ENCODE measurements at places on chromosomes 7 and 10.
A peak's percentile ranks its signal among the peaks of the same experiment; 100 is the strongest.

GRCh38 chr10:34175121-34175520 is 640.0 kb downstream of the PARD3 start:
- no peak for DNase-seq

- no peak for DNase-seq
These were observed 39.6 kb downstream of the GTF2IRD1 start for GRCh38 chr7:74493295-74493694.

GRCh38 chr7:118839515-118839914 is 615.0 kb downstream of the ANKRD7 start:
- no peak for DNase-seq

- DNase-seq = peak; percentile 47
These were observed 41.8 kb downstream of the FAM20C start for GRCh38 chr7:234051-234707.

DNA sequence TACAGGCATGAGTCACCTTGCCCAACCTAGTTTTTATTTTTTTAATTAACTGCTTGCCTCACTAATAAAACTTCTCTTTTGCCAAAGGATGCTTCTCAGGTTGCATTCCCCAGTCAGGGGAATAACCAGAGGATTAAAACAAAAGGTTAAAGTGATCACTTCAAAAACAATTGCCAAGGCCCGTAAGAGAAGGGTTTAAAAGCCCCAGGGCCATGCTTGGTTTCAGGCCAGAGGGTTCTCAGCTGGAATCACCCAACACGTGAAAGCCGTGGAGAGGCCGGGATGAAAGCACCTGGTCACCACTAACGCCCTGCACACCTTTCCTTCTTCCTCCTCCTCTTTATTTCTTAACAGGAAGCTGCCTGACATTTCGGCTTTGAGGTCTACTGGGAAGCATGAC is 587.5 kb downstream of the PTPRN2 start:
- DNase-seq = no peak

GRCh38 chr10:11175823-11176243 is 158.2 kb downstream of the CELF2 start:
- no peak for DNase-seq

GRCh38 chr7:72244826-72245398 is 167.2 kb downstream of the CALN1 start:
- no peak for DNase-seq

DNA sequence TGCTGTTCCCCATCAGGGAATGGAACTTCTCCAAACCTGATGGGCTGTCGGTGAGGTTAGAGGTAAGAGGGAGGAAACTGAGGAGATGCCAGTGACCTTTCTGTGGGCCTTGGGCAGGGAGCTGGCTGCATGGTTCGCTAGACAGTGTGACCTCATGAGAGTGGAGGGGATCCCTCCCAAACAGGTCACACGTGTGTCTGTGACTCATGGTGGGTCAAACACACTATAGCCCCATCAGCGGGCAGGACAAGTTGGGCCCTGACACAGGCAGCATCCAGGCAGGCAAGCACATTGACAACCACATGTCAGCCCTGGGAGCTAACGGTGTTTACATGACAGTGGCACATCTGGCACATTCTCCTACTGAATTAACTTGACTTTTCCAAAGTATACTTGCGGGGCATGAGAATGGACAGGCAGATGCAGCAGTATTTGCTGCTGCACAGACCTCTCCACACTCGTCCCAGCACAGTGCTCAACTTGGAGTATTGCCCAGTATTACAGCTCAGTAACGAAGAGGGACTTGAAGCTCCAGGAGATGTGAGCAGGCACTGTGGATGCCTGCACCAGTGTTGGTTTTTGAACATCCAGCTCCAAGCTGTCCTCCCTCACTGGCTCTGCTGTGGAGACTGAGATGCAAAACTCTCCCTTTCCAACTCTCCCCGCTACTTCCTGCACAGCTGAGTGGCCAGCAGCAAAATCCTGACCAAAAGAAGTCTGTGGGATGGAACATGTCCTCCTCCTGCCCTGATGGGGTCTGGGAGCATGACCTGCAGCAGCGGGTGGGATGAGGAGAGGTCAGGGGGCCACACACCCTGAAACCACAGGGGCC is 199.6 kb downstream of the WDR37 start:
- no peak for DNase-seq

GRCh38 chr7:47446871-47447466 is 134.9 kb downstream of the TNS3 start:
- no peak for DNase-seq

- no peak for DNase-seq
These were observed 32.3 kb upstream of the ARL4A start for GRCh38 chr7:12655161-12655560.

DNA sequence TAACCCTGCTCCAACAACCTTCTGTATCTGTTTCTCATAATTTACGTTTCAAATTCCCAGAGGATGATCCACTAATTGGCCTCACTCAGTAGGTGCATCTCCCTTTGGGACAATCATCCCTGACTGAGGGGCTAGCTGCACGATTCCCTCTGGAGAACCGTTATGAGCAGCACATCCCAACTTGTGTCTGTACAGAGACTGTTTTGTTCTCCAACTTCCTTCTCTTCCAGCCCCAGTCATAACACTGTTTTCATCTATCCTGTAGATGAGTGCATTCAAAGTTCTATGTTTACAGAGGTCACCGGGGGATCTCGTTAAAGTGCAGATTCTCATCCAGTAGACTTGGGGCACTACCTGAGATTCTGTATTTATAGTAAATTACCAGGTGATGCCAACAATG is 187.2 kb downstream of the REEP3 start:
- DNase-seq = no peak

GRCh38 chr10:36515319-36515718 is 610.1 kb upstream of the ANKRD30A start:
- DNase-seq = no peak

DNA sequence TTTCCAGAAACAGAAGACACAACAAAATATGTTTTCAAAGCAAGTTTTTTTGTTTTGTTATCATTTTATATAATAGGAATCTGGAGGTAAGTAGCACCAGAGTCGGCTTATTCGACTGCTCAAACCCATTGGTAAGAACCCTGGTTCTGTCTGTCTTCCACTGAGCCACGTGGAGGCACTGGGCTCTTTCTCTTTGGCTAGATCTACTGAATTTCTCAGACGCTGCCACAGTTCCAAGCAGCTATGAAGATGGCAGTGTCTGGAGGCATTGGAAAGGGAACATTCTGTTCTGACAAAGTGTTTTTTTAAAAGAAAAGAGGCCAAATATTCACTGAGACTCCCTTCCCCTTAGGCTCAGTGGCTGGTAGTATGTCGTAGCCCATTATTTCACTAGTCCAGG is 338.8 kb downstream of the NRG3 start:
- no peak for DNase-seq

- DNase-seq = peak; percentile 49
These were observed 359.2 kb upstream of the AOAH start for GRCh38 chr7:37083311-37084096.

DNA sequence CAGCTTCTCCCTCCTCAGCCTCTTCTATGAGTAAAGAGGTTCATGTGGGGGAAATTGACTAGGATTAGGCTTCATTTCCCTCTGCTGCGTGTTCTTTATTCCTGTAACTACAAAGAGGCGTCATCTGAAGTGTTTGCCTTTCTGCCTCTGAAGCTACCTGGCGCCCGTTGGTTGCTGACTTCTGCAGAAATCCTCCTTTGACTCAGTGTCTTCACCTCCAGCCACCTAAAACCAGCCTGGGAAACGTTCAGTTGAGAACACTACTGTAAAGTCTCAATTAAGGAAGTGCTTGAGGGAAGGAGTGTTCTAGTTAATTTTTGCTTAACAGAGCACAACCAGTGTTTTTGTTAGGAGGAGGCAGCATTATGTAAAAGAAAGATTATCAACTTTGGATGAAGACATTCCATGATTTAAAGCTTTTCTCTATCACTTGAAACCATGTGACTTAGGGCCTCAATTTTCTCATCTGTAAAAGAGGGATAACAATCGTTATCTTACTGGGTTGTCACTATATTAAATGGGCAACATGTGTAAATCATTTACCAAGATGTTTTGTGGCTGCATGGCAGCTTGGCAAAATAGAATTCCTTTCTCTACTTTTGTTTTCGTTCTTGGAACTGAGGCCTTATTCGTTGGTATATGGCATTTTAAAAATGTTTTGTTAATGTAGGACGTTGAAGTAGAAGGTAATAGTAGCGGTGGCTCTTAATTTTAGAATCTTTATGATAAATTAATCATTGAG is 642.9 kb downstream of the SDK1 start:
- no peak for DNase-seq

- no peak for DNase-seq
These were observed 323.7 kb downstream of the CDK14 start for GRCh38 chr7:90919816-90920215.

GRCh38 chr10:7264313-7264756 is 146.5 kb downstream of the SFMBT2 start:
- no peak for DNase-seq

GRCh38 chr10:115030483-115031200 is 62.5 kb upstream of the ATRNL1 start:
- no peak for DNase-seq

- no peak for DNase-seq
These were observed 57.7 kb downstream of the TNPO3 start for GRCh38 chr7:128997181-128997580.

GRCh38 chr10:48554656-48555055 is 50.2 kb downstream of the ARHGAP22 start:
- no peak for DNase-seq

DNA sequence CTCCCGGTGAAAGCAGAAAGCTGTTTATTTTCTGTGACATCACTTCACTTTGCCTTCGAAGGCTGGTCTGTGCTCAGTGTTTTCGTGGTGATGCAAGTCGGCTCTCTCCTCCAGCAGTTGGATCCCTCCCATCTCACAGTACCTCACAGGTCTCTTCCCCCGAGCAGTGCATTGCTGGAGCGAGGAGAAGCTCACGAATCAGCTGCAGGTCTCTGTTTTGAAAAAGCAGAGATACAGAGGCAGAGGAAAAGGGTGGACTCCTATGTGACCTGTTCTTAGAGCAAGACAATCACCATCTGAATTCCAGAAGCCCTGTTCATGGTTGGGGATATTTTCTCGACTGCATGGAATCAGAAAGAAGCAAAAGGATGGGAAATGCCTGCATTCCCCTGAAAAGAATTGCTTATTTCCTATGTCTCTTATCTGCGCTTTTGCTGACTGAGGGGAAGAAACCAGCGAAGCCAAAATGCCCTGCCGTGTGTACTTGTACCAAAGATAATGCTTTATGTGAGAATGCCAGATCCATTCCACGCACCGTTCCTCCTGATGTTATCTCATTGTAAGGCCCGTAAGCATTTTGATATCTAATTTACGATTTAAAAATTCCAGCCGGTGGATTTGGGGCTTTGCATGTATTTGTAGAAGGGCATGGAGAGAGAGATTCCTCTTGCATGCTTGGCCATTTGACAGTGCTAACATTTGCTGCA is at the start of gene LGI1:
Gene LGI1, plus strand, starts transcription at position 136 of the 707 bp plus-strand sequence. Its CDS starts 209 bp downstream, at position 345.
- DNase-seq = no peak

DNA sequence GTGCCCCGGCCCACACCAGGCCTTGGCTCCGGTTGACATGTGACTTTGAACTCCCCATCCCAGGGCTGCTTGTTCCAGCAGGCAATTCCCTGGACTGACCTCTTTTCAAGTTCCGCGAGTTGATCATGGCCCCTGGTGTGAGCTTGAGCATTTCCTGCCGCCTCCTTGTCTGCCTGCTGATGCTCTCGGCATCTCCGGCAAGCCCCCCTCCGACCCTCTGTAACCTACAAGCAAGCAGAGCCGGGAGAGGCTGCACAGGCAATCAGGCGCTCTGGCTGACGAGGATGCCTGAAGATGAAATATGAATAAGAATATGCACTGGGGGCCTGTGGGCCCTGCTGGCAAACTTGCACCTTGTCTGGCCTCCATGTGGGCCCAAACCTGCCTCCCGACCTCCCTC is 304.9 kb upstream of the MKI67 start:
- DNase-seq = no peak

- no peak for DNase-seq
These were observed 267.1 kb upstream of the FZD8 start for GRCh38 chr10:35909121-35909720.
